ENCODE measurements at places on chromosomes 2 and 18. TPM values are rescaled to one million over a fixed set of nuclear protein-coding genes. Genes with fewer than 3 reads are reported as not detected.

The CHRND gene
- not detected for total RNA-seq

The TLX2 gene
- total RNA-seq: 1.4 TPM

The CCT7 gene
- 384 TPM for total RNA-seq

The EPB41L3 gene
- 4.9 TPM for total RNA-seq

The RIT2 gene
- not detected for total RNA-seq

The SLC4A1AP gene
- 32.3 TPM for total RNA-seq

The NEMP2 gene
- total RNA-seq: 22.9 TPM

The MOGAT1 gene
- total RNA-seq: not detected

- DNase-seq: no peak
Measured at GRCh38 chr18:27749194-27749593, 427.7 kb downstream of the CDH2 start.

DNA sequence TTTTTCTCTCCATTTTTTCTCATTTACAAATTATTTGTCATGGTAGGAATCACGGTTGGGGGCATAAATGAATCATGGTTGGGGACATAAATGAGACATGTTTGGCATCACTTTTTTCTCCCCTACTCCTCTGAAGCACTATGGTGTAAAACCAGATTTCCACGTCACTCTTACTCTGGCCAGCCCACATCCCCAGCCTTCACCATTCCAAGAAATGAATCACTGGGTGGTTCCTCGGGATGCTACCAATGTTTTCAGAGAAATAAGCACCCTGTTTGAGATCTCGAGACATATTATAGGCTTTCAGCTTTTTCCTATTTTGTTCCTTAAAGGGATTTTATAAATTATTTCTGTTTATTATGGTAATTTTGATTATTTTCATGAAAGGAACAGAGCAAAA is 155.0 kb upstream of the SLC8A1 start:
- no peak for DNase-seq

- DNase-seq: no peak
Measured at GRCh38 chr18:8188184-8188583, 421.1 kb upstream of the RAB12 start.

GRCh38 chr18:70220628-70221027 is 15.1 kb upstream of the RTTN start:
- DNase-seq: no peak

DNA sequence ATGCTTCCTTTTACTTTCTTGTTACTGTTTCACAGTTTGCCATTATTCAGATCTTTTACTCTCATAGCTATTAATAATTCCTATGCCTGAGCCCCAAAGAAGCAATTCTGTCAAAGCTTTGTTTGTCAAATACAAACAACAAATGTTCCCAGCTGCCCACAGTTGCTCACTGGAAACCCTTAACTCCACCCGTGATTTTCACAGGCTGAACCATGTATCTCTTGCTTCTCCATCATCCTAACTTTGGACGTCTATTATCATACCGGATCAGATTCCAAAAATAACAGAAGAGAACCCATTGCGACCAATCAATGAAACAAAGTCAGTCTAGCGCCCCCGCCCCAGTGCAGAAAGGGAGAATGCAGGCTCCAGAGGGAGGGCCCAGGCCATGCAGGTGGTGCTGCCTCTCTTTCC is 24.2 kb downstream of the COLEC12 start:
- DNase-seq: no peak

DNA sequence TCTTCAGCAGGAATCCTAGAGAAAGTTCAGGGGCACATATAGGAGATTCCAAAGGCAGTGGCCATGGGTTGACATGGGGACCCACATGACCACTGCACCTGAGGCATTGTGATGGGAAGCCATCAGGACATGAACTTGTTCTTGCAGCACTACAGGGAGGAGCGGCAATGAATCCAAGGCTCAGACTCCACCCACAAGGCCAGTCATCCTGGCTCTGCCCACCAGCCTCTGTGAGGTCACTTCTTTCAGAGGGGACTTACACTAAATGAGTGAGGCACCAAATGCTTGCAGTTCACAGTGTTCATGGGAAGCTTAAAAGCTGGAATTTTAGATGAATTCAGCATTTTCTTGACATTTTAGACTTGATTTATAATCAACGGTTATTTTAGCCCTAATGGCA is 254.2 kb downstream of the SETBP1 start:
- DNase-seq: no peak

DNA sequence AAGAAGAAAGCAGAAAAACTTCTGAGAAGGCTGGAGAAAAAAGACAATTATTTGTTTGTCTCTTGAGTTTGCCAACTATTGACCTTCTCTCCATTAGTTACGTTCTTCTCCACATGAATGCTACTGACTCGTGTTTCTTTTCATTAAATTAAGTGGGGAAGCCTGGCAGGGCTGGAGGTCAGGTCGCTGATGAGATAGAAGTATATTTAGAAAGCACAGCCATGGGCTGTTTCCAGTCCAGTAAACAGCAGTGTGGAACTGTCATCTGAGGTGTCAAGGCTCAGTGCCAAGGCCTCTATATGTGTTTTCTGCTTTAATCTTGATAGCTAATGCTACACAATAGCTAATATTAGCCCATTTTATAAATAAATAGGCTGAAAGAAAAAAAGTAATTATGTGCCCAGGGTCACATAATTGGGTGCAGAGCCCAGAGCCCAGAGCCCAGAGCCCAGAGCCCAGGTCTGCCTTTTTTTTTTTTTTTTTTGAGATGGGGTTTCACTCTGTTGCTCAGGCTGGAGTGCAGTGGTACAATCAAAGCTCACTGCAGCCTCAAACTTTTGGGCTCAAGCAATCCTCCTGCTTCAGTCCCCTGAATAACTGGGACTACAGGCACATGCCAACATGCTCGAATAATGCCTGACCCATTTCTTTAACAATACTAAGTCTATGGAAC is 6.3 kb downstream of the MSGN1 start:
- DNase-seq: no peak

DNA sequence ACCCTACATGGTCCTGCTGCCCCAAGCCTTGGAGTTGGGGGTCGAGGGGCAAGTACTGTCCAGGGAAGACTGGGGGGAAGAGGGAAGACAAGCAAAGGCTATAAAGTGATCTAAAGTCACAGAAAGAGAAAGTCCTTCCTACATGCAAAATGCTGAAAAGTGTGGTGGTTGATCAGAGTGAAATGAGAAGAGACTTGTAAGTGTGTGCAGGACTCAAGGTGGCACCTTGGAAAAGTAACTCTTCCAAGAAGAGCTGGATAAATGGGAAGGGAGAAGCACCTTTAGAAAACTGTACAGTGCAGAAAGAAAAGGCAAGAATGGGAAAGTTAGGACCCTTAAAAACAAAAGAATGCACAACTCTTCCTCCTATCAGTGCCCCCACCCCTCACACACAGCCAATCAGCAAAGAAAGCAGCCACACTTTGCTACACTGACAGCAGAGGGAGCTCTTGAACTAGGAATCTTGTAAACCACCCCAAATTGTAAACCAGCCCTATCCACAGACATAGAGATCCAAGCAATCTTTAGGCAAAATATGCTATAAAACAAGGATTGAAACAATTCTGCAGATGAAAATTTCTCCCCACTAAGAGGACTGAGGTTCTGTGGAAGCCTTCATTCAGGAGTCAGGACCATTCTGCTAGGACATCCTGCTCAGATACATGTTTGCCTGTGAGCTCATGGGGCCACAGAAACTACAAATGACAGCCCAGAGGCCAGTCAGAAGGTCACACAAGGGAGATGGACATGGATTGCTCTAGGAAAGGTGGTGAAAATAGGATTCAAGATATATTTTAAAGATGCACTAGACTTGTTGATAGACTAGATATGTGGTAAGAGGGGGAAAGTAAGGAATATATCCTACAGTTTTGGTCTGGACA is 146.4 kb downstream of the FTCDNL1 start:
- DNase-seq: peak; percentile 41

DNA sequence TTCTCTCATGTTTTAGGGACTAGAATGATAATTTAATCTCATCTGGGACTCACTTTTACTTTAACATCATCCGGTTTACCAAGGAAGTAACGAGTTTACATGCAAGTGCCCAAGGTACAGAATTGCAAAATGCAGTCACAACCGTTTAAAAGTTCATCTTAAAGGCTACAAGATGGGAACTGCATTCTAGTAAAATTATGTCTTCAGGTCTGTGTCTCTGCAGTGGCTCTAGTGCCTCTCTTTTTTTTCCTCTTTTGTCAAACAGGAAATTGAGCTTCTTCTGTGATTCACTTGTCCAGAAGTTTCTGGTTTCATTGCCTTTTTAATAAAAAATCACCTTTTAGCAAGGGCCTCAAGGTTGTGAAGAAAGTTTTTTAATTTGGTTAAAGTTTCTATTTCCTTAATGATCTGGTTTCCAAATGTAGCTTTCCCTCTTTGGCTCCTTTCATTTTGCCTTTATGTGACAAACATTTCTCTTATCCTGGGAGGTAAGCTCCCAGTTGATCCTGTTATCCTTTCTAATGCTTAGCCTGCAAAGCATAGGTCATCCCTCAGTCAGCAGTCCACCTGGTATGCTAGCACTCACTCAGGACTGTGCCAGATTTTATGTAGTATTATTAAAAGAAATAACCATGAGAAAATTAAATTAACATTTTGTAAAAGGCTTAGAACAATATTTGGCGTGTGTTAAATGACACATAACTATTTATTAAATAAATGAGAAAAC is 2.4 kb downstream of the GLS start:
- no peak for DNase-seq

GRCh38 chr2:45237850-45238542 is 228.7 kb upstream of the SIX2 start:
- DNase-seq: peak; percentile 17

- peak; percentile 64 for DNase-seq
Measured at GRCh38 chr18:13437796-13438506, 219.4 kb downstream of the LDLRAD4 start.

DNA sequence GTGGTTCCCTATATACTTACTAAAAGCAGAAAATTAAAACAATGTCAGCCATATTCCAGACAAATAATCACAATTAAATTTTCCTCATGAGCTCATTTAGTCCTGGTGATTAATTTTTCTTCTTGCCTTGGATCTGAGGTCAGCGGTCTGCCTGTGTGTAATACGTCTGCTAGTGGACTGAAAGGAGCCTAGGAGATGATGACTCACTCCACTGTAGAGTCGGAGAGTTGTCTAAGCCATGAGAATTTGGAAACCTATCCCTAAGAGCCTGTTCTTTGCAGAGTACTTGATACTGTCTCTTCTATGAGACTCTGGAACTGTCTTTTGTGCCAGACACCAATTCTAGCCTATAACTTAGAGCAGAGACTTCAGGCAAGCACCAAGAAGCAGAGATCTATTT is 94.2 kb upstream of the RAB27B start:
- no peak for DNase-seq

GRCh38 chr2:238409341-238410199 is 17.2 kb upstream of the ASB1 start:
- no peak for DNase-seq

DNA sequence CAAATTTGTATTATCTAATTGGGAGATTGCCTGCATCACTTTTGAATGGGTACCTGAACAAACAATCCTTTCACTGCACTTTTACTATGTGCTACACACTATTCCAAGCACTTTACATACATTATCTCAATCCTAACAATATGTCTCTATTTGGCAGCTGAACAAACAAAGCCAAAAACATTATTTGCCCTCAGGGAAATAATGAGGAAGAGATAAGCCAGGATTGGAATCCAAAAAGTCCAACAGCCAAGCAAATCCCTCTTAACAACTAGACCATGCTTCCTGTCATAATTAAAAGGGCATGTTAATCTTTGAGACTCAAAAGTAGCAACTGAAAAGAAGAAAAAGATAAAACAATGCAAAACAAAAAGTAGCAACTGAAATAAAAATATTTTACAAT is 32.1 kb downstream of the RPRD1A start:
- DNase-seq: no peak

DNA sequence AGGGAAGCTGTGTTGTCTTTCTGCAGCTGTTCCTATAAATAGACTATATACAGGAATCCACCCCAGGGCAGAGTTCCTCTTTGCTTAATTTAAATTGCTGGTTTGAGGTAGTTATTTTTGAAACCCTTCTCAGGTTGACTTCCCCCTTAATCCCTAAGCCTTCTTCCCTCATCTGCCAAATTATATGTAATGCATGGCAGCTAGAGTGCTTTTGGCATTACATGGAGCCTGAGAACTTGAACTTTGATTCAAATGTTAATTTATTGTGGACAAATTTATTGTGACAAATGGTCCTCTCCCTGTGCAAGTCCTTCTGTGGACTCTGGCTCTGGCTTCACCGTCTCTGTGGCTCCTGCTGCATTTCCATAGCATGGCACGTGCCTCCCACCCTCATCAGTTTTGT is 29.2 kb downstream of the MYO1B start:
- DNase-seq: no peak

GRCh38 chr2:54520687-54521086 is 64.6 kb downstream of the SPTBN1 start:
- DNase-seq: no peak

- no peak for DNase-seq
Measured at GRCh38 chr2:47230418-47230817, 75.3 kb upstream of the STPG4 start.

DNA sequence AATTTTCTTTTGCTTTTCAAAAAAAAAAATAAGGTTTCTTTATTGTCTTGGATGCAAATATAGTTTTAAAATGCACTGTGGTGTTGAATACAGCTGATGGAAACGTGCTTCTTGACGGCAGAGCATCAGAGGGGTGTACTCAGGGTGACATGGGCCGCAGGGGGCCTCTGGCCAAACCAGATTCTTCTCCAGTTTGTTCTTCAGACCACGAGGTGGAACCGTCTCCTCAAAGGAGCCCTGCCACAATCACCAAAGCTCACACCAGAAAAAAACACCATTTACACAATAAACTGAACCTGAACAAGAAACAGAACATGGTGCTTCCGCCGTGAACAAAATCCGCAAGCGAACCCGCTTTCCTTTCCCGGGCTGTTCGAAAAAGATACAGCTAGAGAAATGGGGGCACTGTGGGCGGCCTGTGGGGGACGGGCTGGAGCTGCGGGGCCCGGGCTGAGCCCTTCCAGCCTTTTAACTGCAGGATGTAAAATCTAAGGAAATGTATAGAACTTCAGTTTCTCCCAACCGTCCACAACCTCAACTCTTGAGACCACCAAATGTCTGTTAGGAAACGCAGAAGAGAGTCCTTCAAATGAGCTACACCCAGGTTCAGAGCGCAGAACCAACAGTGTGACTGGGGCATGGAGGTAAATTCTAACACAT is 34.5 kb downstream of the PSMG2 start:
- DNase-seq: no peak

DNA sequence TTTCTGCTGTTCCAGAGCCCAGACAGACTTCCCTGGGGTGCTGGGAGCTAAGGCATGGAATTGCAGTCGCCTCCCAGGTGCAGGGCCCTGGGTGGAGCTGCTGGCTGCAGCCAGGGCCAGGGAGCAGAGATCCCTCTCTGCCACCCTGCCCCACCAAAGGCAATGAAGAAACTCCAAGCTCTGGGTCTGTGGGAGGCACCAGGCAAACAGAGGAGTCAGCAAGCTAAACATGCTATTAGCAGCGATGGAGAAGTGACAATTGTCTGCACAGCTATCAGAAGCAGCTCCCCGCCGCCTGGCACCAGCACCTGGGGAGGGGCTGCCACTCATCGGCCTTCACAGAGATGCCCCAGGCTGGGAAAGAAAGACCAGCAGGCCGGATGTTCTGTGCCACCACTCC is 28.0 kb upstream of the COX5B start:
- no peak for DNase-seq

GRCh38 chr2:180016937-180017336 is 9.8 kb upstream of the CWC22 start:
- DNase-seq: no peak

GRCh38 chr2:34162231-34162630 is 563.1 kb upstream of the FAM98A start:
- no peak for DNase-seq

- no peak for DNase-seq
Measured at GRCh38 chr2:124088616-124089015, 63.5 kb downstream of the CNTNAP5 start.

GRCh38 chr2:9800975-9801726 is 42.1 kb upstream of the TAF1B start:
- peak; percentile 48 for DNase-seq

GRCh38 chr2:172083628-172084394 is 1.5 kb upstream of the DLX1 start:
- no peak for DNase-seq
